NK-92 treated with Interleukin-12 subunit alpha and Interleukin-12 subunit beta, amount 100 ng/mL, for 24 hours (cell line): ENCODE measurements at places on chromosomes 6 and 20.

- no peak for DNase-seq
Measured at GRCh38 chr20:16272780-16273360, 300.4 kb downstream of the KIF16B start.

DNA sequence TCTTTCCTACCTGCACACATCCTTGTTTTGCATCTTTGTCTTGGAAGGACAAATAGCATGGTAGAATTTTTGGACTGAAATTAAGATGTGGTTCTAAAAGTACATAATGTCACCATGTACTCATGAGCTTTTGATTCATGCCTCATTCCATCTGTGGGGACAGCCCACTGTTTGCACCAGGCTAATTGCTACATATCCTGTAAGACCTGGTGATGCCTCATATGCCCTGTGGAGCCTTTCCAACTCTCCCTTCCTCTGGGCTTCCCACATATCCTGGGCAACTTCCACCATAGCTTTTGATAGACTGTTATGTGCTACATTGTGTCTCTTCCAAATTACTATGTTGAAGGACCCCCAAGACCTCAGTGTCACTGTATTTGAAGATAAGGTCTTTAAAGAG is 213.6 kb upstream of the PREP start:
- DNase-seq: no peak

DNA sequence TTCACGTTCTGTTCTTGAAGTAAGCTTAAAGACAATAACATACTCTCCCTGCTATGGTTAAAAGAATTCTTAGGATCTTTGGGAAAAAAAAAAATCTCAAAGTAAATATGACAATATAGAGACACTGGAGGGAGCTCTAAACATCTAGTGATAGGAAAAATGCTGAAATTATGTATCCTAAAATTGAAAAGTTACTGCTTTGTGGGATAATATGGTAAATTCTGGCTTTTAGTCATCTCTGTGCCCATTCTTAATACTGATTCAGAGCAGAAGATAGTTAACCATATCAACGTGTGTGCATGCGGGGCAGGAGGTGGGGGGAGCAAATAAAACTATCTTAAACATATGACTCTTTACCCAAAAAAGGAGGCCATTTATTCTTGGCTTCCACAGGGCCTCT is 165.4 kb downstream of the GMPR start:
- no peak for DNase-seq

DNA sequence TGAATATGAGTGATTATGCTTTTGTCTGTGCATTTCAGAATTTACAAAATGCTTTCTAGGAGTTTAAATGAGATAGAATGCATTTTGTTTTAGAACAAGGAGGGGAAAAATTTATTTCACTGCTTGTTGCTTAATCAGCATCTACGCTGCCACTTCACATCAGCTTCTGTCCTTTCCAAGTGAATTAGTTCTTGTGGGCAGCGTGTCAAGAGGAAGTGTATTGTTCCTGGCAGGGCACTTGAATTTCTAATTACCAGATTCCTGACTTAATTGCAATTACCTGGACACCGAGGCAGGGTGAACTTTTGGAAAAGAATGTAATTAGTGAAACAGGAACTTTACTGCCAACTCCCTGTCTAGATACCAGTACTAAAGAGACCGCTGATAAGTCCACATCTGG is 263.5 kb downstream of the TMEM242 start:
- no peak for DNase-seq

DNA sequence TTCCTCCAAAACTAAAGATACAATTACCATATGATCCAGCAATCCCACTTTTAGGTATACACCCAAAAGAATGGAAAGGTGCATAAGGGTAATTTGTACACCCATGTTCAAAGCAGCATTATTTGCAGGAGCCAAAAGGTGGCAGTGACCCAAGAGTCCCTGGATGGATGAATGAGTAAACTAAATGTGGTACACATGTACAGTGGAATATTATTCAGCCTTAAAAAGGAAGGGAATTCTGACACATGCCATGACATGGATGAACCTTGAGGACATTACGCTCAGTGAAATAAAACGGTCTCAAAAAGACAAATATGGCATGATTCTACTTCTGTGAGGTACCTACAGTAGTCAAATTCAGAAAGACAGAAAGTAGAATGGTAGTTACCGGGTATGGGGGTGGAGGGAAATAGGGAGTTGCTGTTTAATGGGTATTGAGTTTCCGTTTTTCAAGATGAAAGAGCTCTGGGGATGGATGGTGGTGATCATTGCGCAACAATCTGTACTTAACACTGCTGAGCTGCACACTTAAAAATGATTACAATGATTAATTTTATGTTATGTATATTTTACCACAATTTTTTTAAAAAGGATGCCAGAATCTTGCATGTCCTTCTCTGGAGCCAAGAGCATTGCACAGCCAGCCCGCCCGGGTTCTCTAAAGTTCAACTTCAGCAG is 518.9 kb upstream of the JARID2 start:
- DNase-seq: no peak

DNA sequence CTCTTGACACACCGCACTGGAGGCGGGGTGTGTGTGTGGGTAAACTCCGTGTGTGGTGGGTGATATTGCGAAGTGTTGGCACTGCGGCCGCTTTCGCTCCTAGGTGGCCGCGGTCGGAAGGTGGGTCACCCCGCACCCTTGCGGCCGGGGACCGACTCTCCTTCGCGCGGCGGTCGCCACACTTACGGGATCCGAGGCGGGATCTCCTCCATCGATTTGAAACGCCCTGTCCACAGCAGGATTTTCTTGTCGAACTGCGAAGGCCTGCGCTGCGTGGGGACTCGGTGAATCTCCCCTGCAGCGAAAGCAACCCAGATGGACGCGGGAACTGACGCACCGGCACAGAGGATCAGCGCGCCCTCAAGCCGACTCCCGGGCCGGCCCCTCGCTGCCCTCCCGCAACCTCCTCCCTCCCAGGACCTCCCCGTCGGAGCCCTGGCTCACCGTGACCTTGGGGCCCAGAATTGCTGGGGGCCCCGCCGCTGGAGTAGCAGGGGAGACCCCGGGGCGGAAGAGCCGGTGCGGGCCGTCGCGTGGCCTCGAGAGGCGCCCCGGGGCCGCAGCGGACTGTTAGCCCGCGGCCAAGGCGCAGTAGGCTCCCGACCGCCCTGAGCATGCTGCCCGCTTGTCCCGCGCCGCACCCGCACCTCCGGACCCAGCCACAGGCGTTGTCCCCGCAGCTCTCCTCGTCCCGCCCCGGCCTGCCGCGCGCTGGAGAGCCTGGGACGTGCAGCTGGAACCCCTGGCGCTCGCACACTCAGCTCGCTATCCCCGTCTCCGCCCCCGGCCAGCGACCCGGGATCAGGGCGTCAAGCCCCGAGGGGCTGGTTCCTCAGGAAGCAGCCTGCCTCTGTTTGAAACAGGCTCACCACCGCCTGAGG is at the start of gene FAM162B:
TSS of gene FAM162B (minus strand) at position 759 of the 881 bp plus-strand sequence. CDS start at position 616, 143 bp downstream.
- no peak for DNase-seq

DNA sequence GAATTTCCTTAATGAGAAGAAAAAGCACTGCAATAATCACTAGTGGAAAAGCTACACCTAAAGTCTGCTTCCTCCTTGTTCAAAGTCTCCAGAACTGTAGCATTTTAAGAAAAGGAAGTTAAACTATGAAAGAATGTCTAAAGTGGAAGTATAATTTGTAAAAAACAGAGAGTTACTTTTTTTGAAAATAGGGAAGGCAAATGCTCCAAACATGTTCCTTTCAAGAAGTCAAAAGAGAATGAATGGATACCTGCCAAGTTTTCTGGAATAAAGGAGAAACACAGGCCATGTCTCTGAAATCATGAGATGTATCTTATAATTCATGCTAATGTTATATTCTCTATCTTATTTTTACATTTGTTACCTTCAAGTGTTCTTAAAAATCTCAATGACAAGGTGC is 60.7 kb upstream of the ADGRG6 start:
- no peak for DNase-seq

GRCh38 chr20:60170116-60170515 is 211.9 kb downstream of the CDH26 start:
- DNase-seq: no peak

DNA sequence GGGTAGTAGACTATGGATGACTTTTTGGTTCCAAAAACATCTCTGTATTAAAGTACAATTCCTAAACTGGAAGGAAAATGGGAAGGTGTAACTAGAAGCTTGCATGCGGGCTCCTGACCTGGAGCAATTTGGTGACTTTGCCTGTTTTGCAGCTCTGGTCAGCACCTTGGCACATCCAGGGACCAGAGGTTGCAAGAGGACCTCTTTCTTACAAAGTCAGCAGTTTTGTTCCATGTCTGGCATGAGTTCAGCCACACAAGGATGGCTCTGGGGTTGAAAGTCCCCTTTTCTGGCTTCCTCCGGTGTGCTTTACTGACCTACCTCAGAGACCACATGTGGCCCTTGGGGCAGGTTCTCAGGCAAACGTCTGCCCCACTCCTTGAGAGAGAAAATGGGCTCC is 22.7 kb upstream of the CD93 start:
- no peak for DNase-seq

GRCh38 chr6:36838896-36839748 is at the start of gene CPNE5:
TSS of gene CPNE5 (minus strand) at chr6:36839444. CDS start at chr6:36839377, 67 bp downstream.
- DNase-seq: no peak

DNA sequence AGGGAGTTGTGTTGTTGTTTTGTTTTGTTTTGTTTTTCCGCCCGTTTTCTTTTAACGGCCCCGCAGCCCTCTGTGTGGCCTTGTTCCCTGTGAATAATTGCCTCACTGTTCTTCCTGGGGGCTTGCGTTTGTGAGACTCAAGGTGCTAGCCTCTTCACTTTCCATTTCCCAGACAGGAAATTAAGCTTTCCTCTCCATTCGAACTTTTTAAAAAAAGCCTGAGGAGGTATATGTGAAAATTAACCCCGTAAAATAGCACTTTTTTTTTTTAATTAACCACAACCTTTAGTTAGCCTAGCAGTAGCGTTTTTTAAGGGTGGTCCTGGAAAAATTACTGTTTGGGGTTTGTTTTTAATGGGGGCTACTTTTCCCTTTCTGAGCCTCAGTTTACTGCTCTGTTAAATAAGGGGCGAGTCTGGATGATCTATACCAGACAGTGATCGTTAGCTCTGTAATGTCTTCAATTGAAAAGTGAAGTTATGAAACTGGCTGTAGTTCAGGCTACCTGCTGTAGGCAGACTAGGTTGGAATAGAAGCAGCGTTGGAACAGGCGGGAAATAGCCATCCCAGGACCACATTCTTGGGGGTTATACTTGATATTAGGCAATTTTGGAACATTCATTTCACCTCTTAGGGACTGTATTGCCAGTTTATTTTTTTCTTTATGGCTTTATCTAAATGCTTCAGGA is 1.7 kb downstream of the STX16 start:
- peak; percentile 40 for DNase-seq

DNA sequence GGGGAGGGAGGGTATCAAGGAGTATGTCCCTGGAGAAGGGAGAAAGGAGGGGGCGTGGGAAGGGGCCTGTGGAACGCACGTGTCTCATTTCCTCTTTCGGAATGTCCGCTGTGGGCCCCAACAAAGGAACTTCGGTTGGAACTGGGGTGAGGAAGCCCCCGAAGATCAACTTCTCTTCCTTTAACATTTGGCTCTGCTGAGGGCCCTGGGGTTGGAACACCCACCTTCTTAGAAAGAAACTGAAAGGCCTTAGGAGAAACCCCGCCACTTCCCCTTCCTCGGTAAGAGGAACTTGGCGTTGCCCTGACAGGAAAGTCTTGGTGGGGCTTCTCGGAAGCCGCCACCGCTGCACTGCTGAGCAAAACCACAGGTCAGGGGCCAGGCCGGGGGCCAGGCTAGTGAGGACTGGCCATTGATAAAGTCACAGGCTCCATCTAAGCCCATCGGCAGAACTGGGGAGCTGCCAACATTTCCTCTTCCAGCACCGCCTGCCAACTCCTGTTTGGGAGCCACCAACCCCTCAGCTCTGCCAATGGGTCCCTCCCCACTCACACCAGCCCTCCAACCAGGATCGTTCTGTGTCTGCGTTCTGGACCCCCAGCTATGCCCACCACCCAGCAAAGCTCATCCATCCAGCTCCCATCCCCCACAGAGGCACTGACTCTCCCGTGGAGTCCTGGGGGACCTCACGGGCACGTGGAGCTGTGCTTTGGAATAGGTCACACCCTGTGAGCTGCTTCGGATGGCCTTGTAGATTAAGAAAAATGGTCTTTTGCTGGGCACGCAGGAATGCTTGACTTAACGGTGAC is 44.8 kb downstream of the FGD2 start:
- DNase-seq: peak; percentile 81

DNA sequence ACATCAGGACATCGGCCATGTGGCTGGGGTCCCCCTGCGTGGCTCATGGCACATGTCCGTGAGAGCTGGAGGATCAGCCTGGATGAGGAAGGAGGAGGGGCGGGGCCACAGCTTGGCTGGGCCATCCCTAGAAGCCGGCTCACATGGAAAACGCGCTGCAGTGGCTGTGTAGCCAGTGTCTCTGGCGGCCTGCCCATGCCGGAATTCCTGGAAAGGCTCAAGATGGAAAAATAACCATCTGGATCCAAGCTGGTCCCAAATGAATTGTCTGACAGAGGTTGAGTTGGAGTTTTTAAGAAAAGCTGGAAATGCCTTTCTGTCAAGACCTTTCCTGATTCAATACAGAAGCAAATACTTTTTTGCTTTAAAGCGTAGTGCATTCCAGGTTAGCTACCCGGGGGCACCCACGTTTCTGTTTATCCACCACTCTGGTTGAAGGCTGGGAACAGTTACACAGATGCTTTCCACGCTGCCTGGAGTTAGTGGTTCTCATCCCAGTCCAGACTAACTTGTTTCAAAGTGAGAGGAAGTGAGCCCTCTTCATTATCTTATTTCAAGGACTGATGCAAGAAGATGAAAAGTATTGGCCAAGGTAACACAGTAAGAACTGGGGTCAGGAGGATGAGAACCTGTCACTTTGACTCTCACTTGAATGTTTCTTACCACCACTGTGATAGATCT is 99.0 kb downstream of the GMPR start:
- DNase-seq: no peak

DNA sequence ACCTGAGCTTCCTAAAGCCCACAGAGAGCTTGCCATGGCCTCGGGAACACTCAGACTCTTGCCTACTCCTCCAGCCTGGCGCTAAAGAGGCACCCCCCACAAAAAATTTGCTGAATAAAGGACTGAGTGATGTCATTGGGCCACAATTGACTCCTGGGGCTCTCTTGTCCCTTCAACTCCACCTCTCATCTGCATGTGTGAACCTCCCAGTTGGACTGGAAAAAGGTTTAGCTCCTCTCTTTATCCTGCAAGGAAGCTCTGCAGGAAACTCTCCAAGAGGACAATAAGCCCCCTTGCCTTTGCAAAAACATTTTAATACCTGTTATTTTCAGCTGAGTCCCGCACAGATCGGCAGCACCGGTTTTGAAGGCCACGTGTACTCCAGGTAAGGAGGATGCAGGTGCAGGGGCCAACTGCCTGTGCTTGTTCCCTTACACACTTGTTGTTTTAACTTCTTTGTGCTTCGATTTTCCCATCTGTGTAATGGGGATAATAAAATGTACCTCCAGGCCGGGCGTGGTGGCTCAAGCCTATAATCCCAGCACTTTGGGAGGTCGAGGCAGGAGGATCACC is 107.3 kb downstream of the TFAP2C start:
- no peak for DNase-seq

- no peak for DNase-seq
Measured at GRCh38 chr6:3306848-3307247, 48.1 kb downstream of the PSMG4 start.
